ENCODE measurements at places on chromosomes 16 and 17.

DNA sequence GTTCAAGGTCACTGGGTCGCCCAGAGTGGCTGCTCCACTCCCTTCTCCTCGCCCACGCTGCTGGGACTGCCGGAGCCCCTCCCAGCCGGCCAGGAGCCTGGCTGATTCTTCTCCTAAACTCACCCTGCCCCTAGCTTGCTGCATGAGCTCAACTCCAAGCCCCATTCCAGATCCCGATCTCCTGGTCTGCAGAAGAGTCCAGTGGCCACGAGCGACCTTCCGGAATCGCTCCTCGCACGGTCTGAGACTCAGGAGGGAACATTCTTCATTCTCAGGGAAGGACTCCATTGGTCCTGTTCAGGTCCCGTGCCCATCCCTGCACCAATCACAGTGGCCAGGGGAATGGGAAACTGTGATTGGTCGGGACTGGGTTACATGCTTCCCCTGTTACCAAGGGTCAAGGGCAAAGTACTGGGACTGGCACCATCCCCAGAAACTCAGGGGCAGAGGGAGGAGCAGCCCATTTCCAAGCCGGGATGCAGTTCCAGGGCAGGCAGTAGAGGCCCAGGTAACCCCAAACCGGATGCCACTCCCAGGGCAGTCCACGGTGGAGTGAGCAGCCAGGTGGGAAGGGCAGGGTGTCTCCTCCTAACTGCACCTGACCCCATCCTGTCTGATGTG, 24.5 kb upstream of the CIBAR2 start:
- DNase-seq, result peak; percentile 65

GRCh38 chr16:11886881-11887280, 28.9 kb downstream of the GSPT1 start:
- DNase-seq, result no peak

- DNase-seq, result peak; percentile 56
Measured at GRCh38 chr17:29572691-29573557, 4.4 kb downstream of the TP53I13 start.

DNA sequence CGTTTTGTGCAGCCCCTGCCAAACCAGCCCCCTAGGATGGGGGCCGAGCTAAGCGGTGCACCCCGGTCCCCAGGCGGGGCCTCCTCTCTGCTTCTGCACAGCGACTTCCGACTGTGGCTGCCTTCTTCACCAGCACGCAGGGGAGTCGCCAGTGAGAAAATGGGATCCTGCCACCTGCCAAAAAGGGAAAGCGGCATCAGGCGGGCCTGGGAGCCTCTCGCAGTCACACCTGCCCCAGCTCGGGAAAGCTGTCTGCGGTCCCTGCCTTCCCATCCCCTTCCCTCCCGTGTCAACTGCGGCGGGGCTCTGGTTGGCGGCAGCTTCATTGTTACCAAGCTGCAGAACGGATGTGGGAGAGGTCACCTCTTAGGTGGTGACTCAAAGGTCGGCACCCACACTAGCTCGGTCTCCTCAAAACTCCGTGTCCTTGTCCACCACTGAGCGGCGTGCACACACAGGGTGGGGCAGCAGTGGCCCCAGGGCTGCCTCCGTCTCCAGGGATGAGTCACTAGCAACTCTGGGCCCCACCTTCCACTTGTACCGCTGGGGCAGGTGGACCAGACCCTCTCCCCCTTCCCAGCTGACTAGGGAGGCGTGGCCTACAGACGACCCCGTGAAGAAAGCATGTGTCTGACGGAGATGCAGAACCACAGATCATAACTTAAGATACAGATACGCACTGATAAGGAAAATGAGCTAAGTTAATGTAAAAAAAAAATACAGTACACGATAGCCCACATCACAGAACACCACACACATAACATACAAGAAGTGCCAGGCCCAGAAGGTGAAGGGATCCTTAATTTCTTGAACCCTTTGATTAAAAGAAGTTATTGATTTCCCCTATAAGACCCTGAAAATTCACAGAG, 1.5 kb upstream of the PCYT2 start:
- no peak for DNase-seq

DNA sequence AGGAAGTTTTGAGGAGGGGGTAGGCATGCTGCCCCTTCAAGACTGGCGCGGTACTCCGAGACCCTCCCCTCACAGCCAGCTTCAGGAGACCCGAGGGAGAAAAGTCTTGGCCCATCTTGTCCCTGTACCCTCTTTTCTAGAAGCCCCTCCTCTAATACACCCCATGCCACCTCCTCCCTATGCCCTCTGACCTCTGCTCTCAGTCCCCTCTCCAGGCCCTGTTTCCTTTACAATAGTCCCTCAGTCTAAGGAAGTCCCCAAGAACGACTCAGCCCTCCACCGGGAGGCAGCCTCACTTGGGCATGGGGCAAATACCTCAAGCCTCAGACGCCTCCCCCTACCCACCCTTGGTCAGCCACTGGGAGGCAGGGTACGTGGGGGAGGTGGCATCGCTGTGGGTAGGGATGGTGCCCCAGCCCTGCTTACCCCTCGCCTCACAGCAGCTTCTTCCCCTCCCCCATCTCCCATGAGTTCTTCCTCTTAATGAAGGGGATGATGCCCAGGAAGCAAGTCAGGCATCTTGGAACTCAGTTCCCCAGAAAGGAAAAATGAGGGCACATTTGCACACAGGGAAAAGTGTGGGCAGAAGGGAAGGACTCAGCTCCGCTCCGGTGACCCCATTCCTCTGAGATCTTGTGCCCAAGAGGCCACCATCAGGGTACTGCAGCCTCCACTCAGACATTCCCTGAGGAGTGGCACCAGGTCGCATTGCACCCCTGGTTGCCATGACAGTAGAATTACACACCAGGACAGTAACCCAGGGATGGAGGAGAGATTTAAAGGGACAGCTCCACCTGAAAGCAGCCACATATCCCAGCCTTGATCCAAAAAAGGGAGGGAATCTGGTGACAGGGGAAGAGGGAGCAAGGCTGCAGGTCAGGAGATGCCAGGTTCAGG, 6.2 kb downstream of the MPP2 start:
- no peak for DNase-seq

GRCh38 chr17:43737722-43738121, 20.9 kb downstream of the SOST start:
- DNase-seq, result no peak

DNA sequence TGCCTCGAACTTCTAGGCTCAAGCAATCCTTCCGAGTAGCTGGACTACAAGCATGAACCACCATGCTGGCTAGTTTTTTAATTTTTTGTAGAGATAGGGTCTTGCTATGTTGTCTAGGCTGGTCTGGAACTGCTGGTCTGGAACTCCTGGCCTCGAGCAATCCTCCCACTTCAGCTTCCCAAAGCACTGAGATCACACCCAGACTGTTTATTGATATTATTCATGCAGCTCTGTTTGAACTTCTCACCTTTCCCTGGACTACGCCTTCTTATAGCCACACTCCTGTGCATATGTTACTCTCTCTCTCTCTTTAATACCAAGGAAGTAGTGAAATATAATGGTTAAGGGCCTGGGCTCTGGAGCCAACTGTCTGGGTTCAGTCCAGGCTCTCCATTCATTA, 4.6 kb downstream of the COG7 start:
- DNase-seq, result no peak
